ENCODE measurements at places on chromosomes 1 and 21.
A peak's percentile ranks its signal among the peaks of the same experiment; 100 is the strongest.

DNA sequence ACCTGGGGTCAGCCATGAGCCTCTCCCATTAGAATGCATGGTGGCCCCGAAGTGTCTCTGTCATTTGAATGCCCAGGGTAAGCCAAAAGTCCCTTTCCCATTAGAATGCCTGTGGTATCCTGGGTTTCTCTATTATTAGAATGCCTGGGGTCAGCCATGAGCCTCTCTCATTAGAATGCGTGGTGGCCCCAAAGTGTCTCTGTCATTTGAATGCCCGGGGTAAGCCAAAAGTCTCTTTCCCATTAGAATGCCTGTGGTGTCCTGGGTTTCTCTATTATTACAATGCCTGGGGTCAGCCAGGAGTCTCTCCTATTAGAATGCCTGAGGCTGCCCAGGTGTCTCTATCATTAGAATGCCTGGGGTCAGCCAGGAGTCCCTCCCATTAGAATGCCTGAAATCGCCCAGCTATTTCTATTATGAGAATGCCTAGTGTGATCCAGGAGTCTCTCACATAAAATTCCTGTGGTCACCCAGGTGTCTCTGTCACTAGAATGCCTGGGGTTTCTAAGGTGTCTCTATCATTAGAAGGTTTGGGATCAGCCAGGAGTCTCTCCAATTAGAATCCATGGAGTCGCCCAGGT is 65.5 kb downstream of the RNF187 start:
- no peak for DNase-seq

GRCh38 chr1:226001963-226002666 is 3.0 kb upstream of the SDE2 start:
- DNase-seq, result peak; percentile 94

DNA sequence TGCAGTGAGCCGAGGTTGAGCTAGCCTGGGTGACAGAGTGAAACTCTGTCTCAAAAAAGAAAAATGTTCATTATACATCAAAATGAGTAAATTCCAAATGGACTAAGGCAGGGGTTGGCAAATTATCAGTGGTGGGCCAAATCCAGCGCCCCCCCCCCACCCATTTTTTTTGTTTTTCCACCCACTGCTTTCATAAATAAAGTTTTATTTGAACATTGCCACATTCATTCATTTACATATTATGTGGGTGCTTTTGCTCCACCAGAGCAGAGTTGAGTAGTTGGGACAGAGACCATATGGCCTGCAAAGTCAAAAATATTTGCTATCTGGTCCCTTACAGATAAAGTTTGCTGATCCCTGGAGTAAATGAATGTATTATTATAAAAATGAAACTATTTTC is 99.4 kb downstream of the ZMYM4 start:
- no peak for DNase-seq

DNA sequence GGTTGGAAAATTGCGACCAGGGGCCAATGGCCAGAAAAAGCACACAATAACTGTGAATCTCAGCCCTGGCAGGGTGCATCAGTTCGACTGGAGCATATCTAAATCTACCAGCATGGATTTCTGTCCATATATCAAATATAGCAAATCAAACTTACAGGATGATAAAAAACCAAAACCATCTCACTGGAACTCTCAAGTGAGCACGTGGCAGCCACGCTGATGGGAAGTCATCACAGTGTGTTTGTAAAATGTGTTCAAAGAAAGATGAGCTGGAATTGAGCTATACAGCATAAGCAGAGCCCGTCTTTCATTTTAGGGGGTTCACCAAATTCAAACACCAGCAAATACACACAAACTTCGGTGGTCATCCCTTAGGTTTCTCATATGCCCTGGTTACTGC is 610.1 kb downstream of the AJAP1 start:
- DNase-seq, result no peak

GRCh38 chr1:185824106-185824505 is 89.9 kb downstream of the HMCN1 start:
- no peak for DNase-seq

DNA sequence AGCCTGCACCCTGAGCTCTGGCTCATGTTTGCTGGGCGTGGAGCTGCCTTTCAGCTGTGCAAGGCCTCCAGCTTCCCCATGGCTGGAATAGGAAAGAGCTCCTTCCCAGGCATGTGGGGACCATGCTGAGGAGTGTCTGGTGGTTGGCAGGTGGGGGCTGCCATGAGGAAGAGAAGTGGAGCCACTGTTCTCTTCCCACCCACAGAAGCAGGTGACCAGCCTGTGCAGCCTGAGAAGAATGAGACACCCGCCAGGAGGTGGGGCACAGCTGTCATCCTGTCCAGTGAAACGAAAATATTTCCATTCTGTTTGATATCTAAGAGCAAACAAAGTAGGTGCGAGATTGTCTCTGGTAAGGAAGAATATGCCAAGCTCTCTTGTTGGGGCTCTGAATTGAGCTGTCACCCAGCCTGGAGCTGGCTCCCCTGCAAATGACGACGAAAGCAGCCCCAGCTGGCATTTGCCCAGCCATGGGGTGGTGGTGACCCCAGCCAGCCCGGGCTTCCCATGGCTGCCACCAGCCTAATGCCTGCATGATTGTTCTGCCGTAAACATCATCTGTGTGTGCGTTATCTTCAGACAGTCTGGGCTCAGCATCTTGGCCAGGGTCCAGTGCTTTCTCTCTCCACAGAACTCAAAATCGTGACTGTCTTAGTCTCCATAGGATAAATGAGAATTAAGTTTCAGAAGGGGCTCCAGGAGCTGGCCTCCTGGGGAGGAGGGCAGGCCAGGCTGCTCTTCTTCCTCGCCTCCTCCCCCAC is 429.8 kb upstream of the VAMP3 start:
- no peak for DNase-seq

DNA sequence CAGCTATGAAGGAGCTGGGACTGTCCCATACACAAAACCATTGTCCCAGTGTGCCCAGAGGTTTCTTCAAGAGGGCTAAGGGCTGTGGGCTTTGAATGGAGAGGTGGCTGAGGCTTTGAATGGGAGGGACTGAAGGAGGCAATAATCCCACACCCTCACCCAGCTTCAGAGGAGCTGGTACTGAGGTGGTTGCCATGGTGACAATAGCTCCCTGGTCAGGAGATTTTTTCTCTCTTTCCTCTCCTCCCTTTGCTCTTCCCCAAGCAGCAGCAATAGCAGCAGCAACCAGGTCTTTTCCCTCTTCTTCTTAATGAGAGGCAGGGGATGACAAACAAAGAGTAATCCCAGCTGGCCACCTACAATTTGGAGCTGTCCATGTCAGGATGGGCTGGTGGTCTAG is 1.6 kb downstream of the HPCAL4 start:
- peak; percentile 11 for DNase-seq

GRCh38 chr1:191618181-191618580 is 540.1 kb upstream of the RGS18 start:
- no peak for DNase-seq

DNA sequence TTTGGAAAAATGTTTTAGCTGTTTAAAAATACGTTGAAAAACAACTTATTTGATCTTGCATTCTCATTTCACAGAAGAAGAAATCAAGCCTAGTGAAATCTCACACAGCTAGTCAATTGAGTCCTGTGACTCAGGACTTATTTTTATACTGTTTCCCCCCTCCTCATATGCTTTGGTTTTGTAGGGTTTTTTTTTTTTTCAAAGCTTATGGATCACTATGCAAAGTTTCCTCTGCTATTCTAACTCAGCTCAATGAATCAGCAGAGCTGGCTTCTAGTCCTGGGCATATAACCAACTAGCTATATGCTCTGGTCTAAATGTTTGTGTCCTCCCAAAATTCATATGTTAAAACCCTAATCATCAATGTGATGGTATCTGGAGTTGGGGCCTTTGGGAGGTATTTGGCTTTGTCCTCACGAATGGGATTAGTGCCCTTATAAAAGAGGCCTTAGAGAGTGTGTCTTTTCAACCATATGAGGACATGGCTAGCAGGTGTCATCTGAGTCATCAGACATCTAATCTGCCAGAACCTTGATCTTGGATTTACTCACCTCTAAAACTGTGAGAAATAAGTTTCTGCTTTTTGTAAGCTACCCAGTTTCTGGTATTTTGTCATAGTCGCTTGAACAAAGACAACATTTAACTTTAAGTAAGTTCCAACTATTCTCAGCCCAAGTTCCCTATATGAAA is 317.2 kb upstream of the C1orf87 start:
- DNase-seq, result no peak

- DNase-seq, result peak; percentile 80
Observed at GRCh38 chr21:23890652-23891051, 1716.6 kb downstream of the MRPL39 start.

DNA sequence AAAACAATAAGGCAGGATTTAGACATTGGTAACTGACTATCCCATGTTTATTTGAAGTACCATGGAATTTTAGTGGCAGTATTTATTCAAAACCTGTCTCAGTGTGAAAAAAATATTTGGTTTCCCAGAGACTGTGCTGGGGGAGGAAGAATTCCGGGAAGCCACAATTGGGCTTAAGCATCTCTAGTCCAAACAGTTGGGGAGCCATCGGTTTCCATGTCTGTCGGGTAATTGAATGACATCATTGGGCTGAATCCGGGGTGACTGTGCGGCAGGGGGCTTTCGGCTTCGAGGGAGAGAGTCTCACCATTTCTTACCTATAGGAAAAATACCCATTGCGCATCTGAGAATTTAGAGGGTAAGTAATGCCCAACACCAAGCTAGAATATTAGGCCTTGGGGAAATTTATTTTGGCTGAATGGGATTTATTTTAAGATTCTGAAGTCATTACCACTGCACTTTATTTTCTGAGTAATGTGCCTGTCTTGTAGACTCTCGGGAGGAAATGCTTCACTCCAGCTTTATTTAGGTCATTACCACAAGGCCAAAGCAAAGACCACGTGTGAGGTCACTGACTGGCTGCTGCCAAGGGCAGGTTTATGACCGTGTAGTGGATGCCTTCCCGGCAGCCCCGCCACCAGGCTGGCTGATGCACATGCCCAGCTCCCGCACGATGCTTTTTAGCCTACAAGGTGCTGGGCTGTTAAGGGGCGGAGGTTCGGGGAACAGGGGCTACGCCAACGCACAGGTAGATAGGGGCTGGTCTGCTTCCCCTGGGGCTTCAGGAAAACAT is 23.1 kb upstream of the UMODL1 start:
- no peak for DNase-seq

- peak; percentile 85 for DNase-seq
Observed at GRCh38 chr1:112318698-112319370, 77.2 kb upstream of the CTTNBP2NL start.

- DNase-seq, result no peak
Observed at GRCh38 chr1:218165701-218166114, 119.4 kb upstream of the RRP15 start.

DNA sequence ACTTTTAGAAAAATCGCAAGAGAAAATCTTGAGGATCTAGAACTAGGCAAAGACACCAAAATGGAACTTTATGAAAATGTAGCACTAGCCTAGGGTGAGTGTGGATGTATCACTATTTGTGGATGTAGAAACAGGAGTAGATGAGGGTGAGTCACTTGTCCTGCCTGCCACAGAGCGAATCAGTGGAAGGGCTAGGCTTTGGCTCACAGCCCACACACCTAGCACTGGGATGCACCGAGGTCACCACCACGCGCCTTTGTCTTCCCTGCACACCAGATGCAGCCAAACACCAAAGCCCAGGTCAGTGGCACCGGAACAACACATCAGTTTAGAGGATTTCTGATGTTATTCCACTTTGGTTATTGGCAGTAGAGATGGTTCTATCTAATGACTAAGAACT is 38.2 kb downstream of the PKNOX1 start:
- no peak for DNase-seq

DNA sequence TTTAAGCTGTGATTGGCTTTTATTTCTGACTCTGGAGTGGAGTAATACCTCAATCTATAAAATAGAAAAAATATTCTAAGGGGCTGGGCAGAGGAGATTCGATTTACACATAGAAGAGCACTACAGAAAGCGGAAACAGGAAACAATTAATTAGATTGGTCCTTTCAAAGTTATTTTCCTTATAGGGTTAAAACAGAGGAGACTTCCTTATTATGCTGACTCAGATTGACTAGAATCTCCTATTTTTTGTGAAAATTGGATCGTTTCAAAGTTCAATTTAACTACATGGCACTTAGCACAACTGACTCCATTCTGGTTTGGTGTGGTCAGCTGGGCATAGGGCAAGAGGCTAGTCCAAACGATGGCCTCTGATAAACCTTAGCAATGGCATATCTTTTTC is 48.3 kb upstream of the NCAM2 start:
- DNase-seq, result no peak

- DNase-seq, result no peak
Observed at GRCh38 chr1:178098262-178098661, 4.4 kb downstream of the RASAL2 start.

- no peak for DNase-seq
Observed at GRCh38 chr1:90135286-90135685, 140.4 kb downstream of the ZNF326 start.

DNA sequence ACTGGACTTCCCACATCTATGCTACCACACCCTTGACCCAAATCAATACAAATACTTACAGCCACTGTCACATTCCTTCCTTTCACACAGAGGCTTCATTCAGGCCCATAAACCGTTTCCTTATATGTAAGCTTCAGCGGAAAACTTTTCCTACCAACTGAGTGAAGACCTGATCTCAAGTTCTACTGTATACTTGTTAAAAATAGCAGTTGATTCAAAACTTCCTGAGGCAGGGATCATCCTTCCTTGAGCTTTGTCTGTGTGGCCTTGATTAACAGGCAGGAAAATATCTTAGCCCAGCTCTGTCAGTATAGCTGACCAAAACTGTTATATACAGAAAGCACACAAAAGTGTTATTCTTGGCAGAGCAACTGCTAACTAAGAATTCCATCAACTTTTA is 42.7 kb downstream of the DENND2C start:
- DNase-seq, result no peak

GRCh38 chr1:56396581-56396980 is 182.8 kb downstream of the PLPP3 start:
- no peak for DNase-seq

DNA sequence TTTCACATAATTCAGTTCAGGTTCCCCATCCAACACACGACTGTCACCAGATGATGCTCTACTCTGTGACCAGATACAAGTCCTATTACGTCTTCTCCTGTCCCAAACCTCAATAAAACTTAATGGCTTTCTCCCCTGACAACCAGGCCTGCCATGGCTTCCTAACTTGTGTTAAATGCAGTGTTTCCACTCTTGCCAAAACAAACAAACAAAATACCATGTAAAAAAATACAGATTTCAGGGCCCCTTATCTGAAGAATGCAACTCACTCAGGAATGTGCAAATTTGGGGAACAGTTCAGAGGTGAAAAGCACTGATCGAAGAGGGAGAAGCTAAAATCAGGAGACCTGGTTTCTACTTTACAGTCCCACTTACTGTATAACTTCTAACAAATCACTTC is 863 bp upstream of the NUF2 start:
- DNase-seq, result no peak

DNA sequence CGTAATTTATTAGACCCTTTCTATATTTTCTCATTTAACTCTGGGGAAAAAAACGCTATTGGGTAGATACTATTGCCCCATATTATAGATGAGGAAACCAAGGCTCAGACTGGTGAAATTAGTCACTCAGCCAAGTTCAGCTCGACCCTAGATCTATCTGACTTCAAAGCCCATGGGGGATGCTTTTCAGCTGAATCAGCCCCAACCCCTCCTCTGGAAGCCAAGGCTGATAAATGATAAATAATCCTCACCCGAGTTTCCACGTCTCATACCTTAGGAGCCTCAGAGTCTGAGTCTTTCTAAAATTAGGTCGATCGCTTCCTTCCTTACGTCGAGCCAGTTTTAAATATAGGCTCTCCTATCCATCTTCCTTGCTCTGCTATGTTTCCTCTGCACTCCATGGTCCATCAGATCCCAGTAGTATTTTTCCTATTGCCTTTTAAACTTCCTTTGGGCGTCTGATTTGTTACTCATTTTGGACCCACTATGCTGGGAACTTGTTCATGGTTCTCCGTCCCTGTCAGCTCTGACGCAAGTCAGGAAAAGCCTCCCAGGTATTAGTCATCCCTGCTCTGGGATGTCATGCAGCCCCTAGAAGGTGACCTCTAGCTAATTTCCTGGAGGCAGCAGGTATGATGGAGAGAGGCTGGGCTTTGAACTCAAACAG is 122.8 kb downstream of the PLPP3 start:
- no peak for DNase-seq

Measured in OCI-M1 (cell line).